ENCODE measurements at places on chromosomes 6 and 20.

DNA sequence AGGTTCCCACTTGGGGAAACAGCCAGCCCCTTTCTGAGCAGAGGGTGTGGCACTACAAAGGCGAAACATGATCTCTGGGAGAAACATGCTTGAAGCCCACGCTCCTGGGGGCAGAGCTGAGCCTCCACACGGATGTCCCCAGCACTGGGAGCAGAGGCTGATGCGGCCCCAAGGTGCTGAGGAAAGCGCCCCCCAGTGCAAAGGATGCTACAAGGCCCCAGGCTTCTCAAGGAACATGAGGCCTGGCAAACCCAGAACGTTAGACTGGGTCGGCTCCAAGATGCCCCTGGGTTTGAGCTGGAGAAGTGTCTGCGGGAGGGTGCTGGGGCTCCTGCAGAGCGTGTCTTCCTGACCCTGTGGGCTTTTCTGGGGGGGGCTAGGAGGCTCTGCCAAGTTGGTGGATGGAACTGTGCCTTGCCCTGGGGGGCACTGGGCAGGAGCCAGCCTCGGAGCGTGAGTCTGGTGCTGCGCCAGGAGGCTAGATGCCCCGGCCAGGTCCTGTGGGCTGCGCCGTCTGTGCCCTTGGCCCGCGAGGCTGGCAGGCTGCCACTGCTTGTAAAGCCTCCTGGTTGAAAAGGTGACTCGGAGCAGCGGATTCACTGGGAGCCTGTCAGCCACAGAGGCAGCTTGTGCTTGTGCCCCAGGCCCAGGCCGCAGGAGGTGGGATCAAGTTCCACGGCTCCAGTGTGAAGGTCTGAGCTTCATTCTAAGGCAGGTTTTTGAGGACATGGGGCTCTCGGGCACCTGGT lies 8.1 kb downstream of the SYNJ2 start:
- peak; percentile 71 for DNase-seq

- DNase-seq = no peak
Observed at GRCh38 chr6:130680116-130680515, 147.1 kb upstream of the SMLR1 start.

GRCh38 chr6:95551678-95552324 lies 25.5 kb upstream of the MANEA start:
- no peak for DNase-seq

DNA sequence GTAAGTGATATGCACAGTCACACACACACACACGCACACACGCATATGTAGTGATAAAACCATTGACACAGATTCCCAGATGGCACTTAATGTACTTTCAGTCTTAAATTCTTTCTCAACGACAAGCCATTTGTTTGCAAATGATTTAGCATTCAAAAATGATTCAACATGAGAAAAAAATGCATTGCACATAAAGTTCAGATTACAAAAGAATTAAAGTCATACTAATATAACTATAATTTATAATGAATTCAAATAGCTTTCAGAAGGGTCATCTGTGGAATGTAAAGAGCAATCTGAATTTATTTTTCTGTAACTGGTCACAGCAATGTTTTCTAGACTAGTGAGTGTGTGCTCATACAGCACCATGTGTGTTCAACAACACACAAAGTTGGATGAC lies 521.6 kb upstream of the ZNF337 start:
- DNase-seq = no peak

GRCh38 chr20:58753922-58754551 lies 61.4 kb downstream of the NPEPL1 start:
- no peak for DNase-seq

DNA sequence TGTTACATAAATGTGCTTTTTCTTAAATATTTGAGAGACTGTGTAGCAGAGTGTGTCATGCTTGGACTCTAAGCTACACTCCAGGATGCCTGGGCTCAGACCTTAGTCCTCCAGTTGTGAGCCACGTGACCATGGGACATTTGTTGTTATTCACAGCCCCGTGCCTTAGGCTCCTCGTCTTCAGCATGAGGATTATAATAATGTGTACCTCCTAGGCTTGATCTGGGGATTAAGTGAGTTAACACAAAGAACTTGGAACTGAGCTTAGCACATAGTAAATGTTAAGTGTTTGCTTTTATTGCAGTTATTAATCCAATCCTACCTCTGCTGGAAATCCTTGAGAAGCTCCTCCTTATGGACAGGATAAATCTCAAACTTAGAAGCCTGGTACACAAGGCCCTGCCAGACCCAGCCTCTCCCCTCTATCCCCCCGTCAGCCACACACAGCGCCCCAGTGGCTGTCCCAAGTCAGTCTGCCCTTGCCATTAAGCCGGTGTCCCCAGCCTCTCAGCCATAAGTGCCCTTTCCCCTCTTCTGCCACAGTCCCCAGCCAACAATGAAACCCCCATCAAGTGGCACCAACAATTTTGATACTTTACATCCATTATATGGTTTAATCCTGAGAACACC lies 177.5 kb downstream of the TMEM242 start:
- DNase-seq = no peak

- no peak for DNase-seq
Observed at GRCh38 chr6:110232450-110232849, 52.2 kb downstream of the CDC40 start.

DNA sequence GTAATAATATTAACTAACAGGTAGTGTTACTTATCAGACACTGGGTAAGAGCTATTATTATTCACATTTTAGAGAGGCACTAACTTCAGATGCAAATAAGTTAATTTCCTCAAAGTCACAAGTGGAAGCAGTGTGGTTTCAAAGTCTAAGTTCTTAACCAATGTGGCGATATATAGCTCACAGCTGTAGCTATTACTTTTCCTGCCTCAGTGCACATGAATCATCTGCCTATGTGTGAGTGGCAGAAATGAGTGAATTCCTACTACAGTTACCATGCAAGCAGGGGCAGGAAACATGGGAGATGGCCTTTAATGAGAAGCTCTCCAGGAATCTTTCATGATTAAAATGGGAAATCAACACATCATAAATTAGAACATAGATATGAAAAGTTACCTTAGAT lies 126.2 kb upstream of the EYA4 start:
- no peak for DNase-seq

DNA sequence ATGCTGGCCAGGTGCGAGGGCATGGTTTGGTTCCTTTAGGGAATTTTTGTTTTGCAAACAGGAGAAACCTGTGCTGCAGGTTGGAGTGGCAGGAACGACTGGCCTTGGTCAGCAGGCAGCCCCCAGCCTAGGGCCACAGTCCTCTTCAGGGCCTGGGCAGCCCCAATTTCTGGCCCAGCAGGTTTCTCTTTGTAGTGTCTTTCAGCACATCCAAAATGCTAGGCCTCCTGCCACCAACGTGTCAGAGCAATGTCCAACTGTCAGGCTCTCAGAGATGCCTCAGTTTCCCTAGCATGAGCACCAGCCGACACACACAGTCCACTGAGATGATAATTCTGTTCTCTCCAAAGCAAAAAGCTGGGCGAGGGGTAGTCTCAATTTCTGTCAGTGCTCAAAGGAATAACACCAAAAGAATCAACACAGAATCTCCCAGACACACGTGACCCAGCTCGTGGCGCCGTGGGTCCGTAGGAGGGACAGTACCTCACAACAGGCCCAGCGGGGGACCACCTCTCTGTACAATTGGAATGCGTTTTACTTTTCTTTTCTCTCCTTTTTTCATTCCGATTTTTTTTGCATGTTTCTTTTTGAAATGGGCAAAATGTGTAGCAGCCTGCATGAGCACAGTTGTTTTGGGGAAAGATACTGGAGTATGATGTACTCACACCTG lies 125.9 kb downstream of the TAF4 start:
- DNase-seq = no peak

GRCh38 chr20:39395478-39396291 lies 433.5 kb downstream of the DHX35 start:
- DNase-seq = no peak

Data from cerebellar nuclear complex (tissue), 1 donor.